ENCODE measurements at places on chromosomes 2 and 18.

DNA sequence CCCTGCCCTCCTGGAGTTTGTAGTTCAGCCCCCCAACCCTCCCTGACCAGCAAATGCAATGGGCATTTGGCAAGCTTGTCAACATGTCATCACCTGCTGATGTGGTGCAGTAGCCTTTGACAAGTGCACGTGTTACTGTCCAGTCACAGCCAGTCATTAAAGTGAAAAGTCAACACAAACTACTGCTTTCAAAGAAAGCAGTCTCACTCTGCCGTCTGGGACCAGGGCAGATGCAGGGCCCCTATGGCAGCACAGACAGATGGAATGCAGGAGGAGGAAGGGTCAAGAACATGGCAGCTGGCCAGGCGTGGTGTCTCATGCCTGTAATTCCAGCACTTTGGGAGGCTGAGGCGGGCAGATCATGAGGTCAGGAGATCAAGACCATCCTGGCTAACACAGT, 222.4 kb upstream of the OSR1 start:
- DNase-seq, result no peak

DNA sequence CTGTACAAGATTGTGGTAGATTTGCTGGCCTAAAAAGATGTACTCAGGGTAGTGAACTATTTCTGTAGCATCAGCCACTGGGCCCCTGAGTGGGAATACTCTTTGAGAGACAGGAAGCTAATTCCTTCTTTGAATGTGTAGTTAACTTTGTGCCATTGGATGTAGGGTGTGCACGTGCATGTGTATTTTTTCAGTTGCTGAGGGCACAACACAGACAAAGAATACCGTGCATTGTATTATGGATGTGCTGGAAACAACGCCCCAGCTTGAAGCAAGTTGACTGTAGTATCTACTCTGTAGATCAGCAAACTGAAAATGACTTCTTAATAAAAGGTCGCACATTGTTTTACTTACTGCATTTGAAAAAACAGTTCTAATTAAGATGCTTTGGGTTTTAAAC, 14.1 kb downstream of the CRIM1 start:
- no peak for DNase-seq

- no peak for DNase-seq
These were observed 70.1 kb downstream of the TSHZ1 start for GRCh38 chr18:75280427-75281280.

DNA sequence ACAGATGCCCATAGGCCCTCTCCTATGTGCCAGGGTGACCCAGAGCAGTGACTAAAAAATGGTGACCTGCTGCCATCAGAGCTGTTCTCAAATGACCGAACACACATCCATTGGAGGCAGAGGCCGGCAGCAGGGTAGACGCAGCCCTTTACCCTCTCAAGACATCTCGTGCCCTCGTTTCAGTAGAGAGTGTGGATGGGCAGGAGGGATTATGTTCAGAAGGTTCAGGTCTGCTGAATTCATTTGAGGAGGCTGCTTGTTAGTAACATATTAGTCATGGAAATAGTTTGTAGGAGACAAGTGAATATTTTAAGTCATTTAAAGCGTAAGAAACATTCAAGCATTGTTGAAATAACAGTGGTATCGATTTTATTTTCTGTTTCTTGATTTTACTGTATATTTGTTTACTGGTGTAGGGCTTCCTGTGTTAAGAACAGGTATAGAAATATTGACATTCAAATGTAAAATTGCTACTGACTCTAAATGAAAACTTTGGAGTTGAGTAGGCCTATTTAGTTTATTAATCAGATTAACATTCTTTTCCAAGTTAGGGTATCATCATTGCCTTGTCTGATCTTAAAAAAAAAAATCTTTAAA, 82.6 kb downstream of the ZNF532 start:
- DNase-seq, result no peak

DNA sequence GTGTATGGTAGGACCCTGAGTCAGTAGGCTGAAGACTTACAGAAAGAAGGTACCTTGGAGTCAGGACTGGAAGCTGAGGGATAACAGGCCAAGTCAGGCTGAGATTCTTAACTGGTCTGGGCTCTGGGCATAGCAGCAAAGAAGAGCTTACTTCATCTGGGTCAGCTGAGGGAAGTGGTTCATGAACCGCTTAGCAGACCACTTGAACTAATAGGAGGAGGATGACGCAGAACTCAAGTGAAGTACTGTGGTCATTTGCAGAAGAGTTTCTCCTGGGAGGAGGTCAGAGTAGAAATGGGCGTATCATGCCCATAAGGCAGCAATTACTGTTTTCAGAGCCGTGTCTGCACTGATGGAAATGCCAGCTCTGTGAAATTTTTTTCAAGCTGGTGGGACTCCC, 164.5 kb downstream of the LCLAT1 start:
- DNase-seq, result no peak

- no peak for DNase-seq
These were observed 110.9 kb downstream of the PID1 start for GRCh38 chr2:229160180-229160579.

DNA sequence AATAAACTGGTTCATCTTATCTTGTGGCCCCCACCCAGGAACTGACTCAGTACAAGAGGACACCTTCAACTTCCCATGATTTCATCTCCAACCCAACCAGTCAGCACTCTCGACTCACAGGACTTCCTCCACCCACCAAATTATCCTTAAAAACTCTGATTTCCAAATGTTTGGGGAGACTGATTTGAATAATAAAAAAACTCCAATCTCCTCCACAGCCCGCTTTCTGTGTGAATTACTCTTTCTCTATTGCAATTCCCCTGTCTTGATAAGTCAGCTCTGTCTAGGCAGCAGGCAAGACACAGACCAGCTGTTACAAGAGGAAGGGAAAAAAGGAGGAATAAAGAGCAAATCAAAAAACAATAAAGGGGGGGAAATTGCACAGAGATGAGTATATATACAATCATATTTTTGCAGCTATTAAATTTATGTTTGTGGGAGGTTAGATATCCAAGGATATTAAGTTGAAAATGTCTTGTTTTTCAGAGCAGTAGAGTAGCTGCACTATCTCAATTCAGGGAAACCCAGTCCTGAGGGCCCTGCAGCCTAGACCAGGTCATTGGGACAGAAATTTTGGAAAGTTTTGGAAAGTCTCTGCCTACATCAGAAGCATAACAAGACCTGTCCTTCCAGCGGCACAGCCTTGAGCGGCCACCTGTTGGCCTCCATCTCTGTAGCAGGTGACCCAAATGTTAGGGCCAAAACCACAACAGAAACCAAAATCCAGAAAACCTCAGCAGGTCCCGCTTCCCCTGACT, 32.8 kb upstream of the SIGLEC15 start:
- DNase-seq, result no peak

DNA sequence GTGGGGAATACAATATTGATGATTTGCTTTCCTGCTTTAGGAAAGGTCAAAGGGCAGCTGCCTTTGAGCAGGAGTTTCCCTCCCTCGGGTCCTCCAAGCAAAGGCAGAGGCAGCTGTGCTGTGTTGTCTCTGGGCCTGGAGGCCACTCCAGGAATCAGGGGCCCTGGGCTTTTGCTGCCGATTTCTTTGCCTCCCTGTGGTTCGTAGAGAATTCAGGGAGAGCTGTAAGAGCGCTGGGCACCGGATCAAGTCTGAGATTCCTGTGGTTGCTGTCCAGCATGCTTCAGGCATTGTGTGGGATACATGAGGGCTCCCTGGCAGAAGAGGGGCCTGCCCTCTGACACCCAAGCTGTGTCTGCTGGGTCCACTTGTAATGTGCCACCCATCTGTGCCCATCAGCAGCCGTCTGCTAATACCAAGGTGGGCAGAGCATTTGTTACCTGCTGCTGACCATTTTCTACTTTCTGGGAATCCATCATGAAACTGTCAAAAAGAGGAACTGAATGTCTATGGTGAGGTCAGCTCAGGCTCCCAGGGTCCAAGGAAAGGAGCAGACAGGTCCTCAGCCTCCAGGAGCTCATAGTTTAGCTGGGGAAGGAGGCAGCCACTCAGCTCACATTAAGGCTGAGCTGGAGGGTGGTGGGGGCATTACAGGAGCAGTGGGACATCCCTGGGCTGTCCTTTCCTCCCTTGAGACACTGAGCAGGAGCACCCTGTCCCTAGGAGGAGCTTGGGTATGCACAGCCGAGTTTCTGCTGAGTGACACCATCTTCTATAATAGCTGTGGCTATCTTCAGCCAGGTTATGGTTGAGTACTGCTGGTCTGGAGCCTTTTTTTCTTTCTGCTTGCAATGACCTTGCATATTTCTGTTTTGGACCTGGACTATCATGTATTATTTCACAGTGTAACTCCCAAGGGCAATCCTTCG, 68.5 kb downstream of the CTIF start:
- no peak for DNase-seq

- DNase-seq, result no peak
These were observed 9.1 kb downstream of the ALPI start for GRCh38 chr2:232465061-232465460.

DNA sequence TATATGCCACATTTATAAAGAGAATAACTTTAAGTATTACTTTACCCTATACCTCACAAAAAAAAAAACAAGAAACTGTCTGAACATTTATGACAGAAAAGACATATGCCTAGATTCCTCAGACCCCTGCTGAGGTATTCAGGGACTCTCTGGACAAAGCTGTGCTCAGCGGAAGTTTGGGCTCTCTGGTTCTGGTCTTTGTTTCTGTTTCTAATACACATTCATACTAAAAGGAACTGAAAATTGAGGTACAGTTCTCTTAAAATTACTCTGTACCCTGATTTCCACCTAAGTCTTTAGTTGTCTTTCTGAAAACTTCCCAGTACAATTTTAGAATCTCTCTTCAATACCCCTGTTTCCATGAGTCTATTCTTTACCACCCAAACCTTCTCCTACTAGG, 160.3 kb downstream of the IKZF2 start:
- DNase-seq, result no peak

DNA sequence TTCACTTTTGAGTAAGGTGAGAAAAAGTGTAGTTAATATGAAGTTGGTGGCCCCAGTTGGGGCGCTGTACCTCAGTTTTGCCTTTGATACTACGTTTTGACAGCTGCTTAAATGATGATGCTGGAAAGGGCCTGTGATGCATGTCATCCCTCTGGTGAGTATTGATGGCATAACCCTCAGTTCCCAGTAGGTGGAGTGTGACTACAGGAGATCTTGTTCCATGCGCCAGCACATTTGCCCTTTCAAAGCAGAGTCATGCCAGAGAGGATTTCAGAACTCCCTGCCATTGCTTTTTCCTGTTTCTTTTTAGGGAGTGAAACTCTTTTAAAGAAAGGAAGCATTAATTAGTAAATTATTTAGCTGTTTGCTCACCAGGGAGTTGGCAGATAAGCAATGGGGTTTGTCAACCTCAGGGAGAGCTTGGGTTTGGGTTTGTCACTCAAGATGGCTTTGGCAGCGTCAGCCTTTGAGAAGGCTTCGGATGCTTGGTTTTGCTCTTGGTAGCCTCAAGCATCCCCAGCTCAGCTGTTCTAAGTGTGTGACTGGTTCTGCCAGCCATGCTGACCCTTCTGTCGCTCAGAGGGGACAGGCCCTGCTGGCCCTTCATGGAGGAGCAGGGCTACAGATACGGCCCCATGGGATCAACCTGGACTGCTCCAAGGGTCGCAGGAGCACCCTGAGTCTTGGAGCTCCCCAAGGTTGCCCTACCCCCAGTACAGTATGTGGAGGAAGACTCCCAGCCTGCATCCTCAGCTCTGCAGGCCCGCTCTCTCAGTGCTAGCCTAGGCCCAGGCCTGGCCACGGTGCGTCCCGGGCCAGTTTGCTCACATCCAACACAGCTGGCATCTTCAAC, 29.1 kb downstream of the ARMC9 start:
- DNase-seq, result peak; percentile 80

- no peak for DNase-seq
These were observed 121.3 kb downstream of the FMNL2 start for GRCh38 chr2:152456262-152456661.

DNA sequence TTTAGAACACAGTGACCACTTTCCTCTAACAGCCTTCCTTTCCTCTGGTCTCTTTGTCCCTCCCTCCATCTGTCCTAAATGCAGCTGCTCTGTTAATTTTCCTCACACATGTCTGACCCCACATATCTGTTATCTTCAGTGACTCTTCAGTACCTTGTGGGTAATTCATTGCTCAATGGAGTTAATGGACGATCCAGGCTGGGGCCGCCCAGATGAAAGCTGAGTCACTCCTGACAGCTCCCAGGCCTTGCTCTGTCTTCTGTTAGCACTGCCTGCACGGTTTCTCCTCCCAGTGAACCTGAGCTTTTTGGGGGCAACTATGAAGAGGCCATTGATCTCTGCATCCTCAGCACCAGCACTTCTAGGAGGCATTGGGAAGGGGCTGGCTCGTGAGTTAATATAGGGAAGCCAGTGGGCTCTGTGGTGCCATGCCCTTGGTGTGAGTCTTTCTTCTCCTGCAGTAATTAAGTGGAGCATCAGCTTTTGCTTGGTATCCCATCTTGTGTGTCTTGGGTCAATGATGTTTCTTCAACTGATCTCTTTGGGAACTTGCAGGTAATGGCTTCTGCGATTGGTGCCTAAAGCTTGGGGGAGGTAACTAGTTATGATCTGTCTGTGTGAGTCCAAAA, 67.3 kb downstream of the SNORC start:
- no peak for DNase-seq

- DNase-seq, result no peak
These were observed 40.0 kb downstream of the ROCK2 start for GRCh38 chr2:11304476-11304875.

DNA sequence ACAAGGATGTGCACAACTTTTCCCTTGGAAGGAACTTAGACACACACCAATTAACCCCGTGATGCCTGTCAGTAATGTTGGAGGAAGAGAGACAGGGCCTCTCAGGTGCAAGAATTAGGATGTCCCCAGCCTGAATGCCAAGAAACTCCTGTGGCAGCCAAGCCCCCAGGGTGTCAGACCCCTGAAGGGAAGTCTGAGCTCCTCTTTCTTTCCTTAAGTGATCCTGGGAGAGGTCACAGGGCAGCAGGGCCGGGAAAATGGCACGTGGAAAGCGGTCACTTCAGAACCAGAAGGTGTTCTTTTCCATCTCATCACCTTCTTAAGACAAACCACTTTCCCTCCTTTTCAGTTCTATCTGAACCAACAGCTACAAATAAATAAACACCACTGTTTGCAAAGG, 185.9 kb downstream of the ANAPC1 start:
- no peak for DNase-seq

- DNase-seq, result no peak
These were observed 14.9 kb downstream of the SCG2 start for GRCh38 chr2:223587301-223587700.

- DNase-seq, result no peak
These were observed 49.1 kb upstream of the CTDP1 start for GRCh38 chr18:79630281-79631095.

All from CD14-positive monocyte (primary cell).